ENCODE measurements at places on chromosomes 1 and 21.

- peak; percentile 81 for DNase-seq
Measured at GRCh38 chr21:17673261-17674020, 60.7 kb upstream of the BTG3 start.

DNA sequence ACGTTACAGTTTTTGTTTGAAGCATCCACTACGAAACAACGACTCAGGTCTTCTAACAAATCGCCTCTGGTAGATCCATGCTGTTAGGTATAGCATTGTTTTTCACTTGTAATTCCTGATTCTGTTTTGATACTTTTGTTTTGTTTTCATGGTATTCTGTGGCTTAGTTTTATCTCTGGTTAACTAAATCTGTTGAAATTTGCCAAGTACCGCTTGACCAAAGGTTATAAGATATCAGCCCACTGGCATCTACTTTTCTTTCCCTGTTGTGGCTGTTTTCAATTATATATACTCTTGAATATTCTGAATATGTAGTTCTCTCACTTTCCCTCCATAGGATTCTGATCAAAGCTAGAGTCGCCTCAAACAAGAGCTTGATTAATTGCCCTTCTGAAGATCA lies 274.8 kb upstream of the C1orf105 start:
- DNase-seq: no peak

GRCh38 chr1:32045772-32046171 lies 27.0 kb upstream of the TMEM39B start:
- no peak for DNase-seq

GRCh38 chr1:53121319-53122172 lies 20.9 kb downstream of the SLC1A7 start:
- no peak for DNase-seq

DNA sequence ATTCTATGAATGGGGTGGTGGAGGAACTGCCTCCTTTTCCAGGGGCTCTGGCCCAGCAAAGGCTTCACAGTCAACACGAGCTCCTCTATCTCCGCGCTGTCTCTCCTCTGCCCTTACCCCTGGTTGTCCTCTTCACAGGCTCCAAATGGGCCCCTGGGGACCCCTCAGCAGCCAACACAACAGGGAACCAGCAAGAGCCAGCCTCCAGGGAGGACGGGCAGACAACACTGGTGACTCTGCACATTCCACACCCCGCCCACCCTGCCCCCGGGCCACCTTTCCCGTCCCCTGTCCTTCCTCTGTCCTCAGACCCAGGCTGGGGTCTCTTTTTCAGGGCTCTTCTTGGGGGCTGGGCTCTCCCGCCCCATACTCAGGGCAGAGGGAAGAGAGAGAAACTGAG lies 17.5 kb upstream of the ETV3 start:
- DNase-seq: no peak

DNA sequence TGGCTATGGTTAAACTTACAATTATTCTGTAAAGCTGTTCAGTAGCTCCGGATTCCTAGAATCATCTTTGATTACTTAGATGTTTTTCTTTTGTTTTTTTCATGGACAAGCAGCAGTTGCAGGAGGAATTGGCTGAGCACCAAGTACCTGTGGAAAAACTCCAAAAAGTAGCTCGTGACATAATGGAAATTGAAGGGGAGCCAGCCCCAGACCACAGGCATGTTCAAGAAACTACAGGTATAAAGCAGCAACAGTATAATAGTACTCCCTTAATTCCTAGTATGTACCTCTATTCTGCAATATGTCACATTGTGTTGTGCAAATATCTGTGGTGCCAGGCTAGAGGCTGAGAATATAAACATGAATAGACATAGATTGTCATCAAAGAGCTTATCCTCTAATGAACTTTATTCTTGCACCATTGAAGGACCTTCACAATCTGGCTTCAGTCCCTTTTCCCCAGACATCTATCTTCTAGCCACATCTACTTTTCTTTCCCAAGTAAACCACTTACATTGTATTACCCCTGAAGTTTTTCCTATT lies 132.3 kb upstream of the BMP8A start:
- DNase-seq: peak; percentile 47

DNA sequence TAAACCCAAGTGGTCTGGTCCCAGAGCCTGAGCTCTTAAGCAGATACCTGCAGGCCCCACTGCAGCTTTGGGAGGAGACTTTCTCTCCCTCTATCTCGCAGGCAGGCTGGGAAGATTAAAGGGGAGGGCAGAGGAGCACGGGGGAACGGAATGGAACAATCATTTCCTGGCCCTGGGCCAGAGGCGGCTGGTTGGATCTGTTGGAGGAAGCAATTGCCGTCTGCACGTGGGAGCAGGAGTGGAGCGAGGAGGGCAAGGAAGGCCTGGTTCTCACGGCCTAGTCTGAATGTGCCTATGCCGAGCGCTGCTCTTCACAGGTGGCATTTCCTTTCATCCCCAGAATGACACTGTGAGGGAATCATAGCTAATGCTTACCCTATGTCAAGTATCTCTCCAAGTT lies 23.7 kb downstream of the NKAIN1 start:
- no peak for DNase-seq

DNA sequence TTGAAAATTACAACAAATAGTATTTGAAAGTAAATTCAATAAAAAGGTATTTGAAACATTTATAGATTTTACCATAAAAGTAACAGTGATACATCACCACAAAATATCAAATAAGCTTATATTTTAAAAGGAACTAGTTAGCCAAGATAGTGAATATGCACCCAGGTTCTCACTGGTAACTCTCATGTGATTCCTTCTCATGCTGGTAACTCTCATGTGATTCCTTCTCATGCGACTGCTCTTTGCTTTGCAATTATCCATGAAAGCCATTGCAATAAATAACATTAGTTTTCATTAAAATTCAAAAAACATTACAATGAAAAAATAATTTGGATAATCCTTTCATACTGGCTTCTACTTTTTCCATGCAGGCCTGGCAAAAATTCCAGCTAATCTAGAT lies 75.4 kb downstream of the AHCTF1 start:
- no peak for DNase-seq

- DNase-seq: no peak
Measured at GRCh38 chr1:154489695-154490274, 12.2 kb upstream of the TDRD10 start.

- peak; percentile 16 for DNase-seq
Measured at GRCh38 chr1:62294261-62294660, 25.0 kb downstream of the KANK4 start.

DNA sequence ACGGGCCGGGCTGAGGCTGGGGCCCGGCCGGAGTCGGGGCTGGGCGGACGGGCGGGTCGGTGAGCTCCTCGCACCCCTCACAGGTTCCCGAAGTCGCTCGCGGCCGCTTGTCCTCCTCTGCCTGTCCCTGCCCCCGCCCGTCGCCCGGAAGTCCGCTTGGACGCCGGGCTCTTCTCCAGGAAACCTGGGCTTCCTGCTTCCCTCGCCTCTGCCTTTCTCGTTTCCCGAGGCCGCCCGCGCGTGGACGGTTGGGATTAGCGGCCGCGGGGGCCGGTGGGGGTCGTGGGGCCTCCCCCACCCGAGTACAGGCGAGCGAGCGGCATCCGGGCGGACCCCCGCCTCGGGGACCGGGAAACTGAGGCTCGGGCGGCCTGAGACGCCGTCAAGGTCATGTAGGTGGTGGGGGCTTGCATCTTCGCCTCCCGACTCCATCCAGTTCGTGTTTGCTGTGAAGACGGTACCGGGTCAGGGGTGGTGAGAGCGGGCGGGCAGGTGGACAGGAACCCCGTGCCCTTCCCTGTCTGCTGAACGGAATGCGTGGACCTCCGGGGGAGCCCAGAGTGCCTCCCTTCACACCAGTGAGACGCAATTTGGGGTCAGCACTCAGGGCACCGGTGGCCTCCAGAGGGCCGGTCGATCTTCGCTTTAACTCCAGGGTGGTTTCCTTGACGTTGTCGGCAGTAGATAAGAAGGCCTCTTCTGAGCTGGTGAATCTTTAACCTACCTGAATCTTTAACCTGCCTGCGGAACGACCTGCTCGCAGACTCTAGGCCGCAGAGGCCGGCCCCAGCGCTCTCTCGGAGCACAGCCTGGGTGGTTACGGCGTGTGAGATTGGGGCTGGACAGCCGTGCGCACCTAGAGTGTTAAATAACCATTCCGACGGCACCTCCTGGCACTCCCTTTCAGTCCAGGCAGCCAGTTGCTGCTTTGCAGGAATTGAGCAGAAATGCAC lies 686 bp downstream of the ARF1 start:
- peak; percentile 70 for DNase-seq

GRCh38 chr1:42680921-42681683 lies 1.1 kb upstream of the YBX1 start:
- no peak for DNase-seq

- no peak for DNase-seq
Measured at GRCh38 chr1:183241471-183241870, 55.4 kb downstream of the LAMC2 start.

GRCh38 chr1:239891621-239892358 lies 199.9 kb upstream of the FMN2 start:
- no peak for DNase-seq

DNA sequence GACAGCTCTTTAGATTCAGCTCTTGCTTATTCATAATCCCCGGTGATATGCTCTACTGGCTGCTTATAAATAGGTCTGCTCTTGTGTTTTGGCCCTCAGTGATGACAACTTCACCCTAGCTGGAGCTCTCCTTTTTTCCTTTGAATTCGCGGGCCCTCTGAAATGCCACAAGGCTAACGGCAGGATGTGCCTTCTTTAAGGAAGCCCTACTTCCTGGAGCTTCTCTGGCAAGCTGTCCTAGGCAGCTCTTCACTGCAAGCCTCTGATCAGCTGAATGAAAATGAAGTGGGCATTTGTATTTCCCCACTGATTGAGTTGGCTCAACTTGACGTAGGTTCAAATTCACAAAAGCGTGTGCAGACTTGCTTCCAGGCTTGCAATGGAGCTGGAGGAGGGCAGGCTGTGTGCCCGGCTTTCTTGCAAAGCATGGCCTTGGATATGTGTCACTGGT lies 22.2 kb downstream of the SGIP1 start:
- no peak for DNase-seq

GRCh38 chr1:14507262-14507661 lies 91.2 kb upstream of the KAZN start:
- no peak for DNase-seq

DNA sequence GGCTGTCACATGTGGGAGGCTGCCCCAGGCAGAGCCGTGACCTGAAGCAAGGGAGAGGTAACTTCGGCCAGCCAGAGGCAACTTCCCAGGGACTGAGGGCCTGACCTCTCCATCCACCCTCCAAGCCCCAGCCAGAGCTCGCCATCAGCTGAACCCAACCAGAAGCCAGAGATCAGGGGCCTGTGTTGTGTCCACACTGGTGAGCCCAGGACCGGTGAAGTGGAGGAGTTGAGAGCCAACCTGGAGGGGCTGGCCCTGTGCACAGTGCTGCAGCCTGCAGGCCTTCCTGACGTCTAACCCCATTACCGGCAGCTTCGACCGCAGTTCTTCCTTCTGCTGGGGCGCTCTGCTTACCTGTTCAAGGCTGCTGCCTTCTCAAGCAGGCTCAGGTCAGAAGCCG lies 19.6 kb upstream of the PDE9A start:
- no peak for DNase-seq

GRCh38 chr21:41987310-41987709 lies 22.9 kb downstream of the ZBTB21 start:
- no peak for DNase-seq

- DNase-seq: no peak
Measured at GRCh38 chr21:36769051-36769839, 70.3 kb downstream of the SIM2 start.

DNA sequence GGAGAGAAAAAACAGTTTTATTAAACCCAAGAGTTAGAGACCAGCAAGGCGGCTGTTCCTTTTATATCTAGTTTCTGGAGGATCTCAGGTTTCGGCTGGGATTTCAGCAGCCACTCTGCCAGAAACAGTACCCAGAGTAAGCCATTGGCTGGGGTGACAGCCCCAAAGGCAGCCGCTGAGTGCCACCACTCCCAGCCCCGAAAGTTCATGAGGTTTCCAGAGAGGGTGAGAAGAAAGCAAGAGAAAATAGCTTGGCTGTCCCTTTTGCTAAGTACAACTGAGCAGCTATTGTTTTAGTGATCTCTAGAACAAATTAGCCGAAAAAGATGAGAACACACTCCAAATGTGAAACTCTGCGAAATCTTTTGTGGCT lies 1.2 kb downstream of the SH3BGR start:
- no peak for DNase-seq

DNA sequence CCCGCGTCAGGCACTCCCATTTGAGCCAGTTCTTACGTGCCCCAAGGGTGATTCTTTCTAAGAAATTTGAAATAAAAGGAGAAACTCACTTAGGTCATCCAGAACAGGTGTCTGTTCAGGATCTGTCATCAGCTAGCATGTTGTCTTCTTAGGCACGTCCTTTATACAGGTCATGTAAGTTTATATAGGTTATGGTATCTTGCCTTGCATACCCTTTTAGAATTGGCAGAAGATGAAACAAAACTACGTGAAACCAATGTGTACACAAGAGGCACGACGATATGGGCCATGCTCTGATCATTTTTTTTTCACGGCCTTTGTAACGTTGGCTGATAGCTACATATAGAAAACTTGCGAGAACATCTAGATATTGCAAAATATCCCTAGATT lies 579 bp upstream of the GTF2B start:
- DNase-seq: no peak
